ENCODE measurements at places on chromosomes 6 and 20.

- DNase-seq: no peak
Observed at GRCh38 chr6:121873595-121873994, 438.1 kb downstream of the GJA1 start.

- no peak for DNase-seq
Observed at GRCh38 chr6:16564436-16564835, 196.8 kb downstream of the ATXN1 start.

DNA sequence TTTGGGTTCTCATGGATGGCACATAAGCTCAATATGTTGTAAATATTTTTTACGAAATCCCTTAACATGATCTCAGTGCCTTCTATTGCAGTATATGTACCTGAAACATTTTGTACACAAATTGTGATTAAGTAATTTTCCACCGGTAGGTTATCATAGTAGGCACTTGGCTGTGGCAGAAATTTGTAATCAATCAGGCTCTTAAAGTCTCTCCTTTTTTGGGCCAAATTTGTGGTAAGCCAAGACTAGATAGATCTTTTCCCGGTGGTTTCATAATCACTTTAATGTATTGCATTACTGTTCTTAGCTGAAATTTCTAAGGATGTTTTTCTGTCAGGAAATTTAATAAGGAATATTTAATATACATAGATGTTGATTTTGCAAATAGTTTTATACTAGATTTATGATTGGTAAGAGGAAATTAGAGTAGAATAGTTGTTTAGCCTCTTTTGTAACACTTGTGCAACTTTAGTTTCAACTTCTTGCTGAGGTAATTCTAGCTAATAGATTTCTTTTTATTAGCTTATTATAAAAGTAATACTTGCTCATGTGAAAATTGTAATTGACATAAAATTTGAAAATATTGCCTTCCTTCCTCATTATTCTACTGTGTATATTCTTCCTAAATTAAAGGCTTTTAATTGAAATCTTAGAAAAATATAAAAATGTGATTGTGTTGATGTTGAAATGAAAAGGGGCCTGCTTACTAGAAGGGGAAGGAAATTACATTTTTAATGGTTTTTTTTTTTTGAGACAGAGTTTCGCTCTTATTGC lies 3.2 kb downstream of the PCMT1 start:
- DNase-seq: no peak

DNA sequence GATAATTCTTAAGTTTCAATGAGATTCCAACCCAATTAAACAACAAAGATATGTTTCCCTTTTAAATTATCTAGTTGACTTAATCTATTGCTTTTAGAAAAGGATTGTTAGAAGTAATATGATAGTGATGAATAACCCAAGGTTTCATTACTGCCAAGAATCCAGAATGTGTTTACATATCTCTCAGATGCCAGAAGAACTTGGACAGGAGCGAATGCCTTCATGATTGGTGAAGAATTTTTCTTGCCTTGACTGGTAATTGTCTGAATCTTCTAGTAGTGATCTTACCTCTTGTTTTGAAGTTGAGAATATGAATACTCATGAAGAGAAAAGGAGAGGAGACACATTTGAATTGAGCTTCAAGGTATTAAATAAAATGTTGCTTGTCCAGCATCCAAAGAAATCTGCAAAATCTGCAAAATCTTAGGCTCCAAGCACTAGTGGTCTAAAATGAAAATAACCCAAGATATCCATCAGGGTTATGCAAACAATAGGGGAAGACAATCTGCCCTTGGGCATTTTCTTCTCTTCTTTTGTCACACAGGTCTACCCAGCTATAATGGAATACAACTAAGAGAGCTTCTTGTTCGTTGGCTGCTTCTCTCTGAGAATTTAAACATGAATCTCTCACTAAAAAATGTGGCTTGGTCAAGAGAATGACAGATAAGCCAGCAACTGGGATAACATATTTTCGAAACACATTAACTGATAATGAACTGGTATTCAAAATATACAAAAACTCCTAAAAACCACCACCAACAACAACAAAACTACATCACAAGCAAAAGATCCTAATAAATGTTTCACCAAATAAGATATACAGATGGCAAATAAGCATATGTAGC lies 928.9 kb downstream of the EYS start:
- DNase-seq: no peak

DNA sequence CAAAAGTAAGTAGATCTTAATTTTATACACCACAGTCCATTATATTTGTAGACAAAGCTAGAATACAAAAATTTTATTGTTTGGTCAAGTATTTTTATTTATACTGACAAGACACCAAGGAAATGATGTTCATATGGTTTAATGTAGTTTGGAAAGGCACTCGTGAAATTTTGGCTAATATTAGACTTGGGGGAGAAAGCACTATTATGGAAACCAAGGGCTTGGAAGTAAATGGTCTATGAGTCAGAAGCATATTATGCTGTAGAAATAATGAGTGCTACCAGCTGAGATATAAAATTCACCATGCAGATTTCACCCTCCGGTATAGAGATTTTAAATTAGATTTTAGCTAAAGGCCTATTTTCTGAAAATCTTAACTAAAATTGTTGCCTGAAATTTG lies 233.6 kb downstream of the KCNQ5 start:
- DNase-seq: no peak

All from GM06990 (cell line).